ENCODE measurements at places on chromosomes 16 and 17. TPM values are rescaled to one million over a fixed set of nuclear protein-coding genes. Genes with fewer than 3 reads are reported as not detected.

ELMO3 gene
- 0.29 TPM for total RNA-seq

METTL23 gene
- total RNA-seq: 28.7 TPM

USP43 gene
- not detected for total RNA-seq

CORO1A gene
- 0.50 TPM for total RNA-seq

TEFM gene
- 7.8 TPM for total RNA-seq

PRSS36 gene
- total RNA-seq: 0.29 TPM

PPP1R27 gene
- total RNA-seq: not detected

ABCC11 gene
- total RNA-seq: 0.44 TPM

EME1 gene
- total RNA-seq: 10.9 TPM

ZNF23 gene
- 12.9 TPM for total RNA-seq

GLIS2 gene
- 4.4 TPM for total RNA-seq

PYDC1 gene
- total RNA-seq: not detected

C16orf54 gene
- total RNA-seq: not detected

PERCC1 gene
- not detected for total RNA-seq

RSAD1 gene
- 20.5 TPM for total RNA-seq

ITGAX gene
- 0.17 TPM for total RNA-seq

UBE2O gene
- 21.2 TPM for total RNA-seq

FBXW10 gene
- not detected for total RNA-seq

HOXB6 gene
- total RNA-seq: 0.83 TPM

ARL5C gene
- not detected for total RNA-seq

RMI2 gene
- 10.5 TPM for total RNA-seq

All from smooth muscle cell of trachea (primary cell).